ENCODE measurements at places on chromosomes 7 and 10. TPM values are rescaled to one million over a fixed set of nuclear protein-coding genes. Genes with fewer than 3 reads are reported as not detected.

GRCh38 chr7:90701021-90701420 lies 104.9 kb downstream of the CDK14 start:
- no peak for DNase-seq

DNA sequence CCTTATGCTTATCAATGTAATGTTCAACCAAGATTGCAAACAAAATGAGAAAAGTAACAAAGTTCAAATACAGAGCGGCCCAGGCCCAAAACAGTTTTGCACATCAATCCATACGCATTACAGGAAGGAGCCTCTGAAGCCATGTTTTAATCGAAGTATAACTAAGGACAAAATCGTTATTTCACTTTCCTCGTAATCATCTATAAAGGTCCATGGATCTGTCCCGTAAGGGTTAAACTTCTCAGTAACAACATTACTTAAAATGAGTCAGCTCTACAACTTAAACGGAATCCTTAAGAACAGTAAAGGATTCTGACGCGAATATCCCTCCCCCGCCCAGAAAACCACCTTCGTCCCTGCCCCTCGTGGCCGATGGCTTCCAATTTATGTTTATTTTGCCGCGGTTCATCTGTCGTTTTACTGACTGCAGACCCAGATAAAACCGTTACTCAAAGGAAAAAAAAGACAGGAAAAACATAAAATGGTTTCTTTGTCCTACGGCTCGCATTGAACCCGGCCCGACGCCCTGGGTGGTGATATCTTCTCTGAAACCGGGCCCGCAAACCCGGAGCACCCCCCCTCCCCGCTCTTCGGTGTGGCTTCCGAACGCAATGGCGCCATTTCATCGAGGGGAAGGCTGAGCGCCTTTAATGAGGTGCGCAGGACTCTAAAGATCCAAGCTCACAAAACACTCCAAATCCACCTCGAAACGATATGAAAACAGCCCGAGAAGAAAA lies 1.1 kb downstream of the HNRNPA2B1 start:
- DNase-seq, result peak; percentile 63

GRCh38 chr7:112433289-112433688 lies 17.0 kb upstream of the IFRD1 start:
- no peak for DNase-seq

- DNase-seq, result no peak
Measured at GRCh38 chr10:126350216-126350992, 37.9 kb downstream of the ADAM12 start.

GRCh38 chr7:131045526-131045925 lies 282.1 kb upstream of the MKLN1 start:
- DNase-seq, result no peak

DNA sequence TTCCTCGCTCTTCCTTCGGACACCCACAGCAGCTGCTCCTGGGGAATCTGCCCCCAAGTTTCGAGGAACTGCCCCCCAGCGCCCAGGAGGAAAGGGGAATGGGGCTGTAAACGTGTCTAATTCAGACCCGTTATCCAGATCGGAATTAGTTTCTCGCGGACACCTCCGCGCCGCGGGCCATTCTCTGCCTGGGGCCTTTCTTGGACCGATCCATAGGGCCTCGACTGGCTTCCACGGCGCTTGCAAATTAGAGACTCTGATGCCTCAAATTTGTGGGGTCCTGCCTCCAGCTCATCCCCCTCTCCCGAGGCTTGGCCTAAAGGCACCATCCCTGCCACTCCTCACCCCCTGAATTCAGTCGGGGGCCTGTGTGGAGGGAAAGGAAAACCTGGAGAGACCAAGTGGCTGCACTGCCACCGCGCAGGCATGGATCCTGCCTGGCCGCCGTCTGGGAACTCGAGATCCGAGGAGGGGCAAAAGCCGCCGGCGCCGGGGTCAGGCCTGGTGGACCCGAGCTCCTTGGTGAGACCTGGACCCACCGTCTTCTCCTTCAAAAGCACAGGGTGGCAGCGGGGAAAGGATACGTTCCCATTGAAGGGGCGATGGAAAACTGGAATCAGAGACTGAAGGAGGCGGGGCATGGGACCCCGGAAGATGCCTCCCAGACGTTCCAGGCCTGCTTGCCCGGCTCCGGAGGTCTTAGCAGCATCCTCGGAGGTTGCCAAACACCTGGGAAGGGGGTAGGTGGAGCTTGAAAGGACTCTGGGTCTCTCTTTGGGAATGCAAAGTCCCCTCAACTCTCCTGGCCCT lies 13.7 kb downstream of the LBX1 start:
- DNase-seq, result no peak

- DNase-seq, result no peak
Measured at GRCh38 chr7:50812094-50812493, 29.4 kb upstream of the GRB10 start.

DNA sequence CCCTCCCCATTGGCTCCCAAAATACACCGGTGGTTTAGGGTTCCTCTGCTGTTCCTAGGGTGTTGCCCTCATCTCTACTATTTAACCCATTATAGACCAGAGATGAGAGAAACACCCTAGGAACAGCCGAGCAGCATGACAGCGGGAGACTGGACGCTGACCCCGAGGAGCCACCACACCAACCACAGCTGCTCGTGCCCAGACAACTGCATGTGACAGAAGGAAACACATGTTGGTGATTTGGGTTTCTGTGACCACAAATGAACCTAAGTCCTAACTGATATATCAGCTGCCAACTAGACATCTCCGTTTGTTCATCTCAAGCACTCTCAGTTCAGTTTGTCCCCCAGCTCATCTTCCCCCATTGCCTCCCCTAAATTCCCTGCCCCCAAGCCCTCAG lies 13.4 kb downstream of the CFAP43 start:
- no peak for DNase-seq

DNA sequence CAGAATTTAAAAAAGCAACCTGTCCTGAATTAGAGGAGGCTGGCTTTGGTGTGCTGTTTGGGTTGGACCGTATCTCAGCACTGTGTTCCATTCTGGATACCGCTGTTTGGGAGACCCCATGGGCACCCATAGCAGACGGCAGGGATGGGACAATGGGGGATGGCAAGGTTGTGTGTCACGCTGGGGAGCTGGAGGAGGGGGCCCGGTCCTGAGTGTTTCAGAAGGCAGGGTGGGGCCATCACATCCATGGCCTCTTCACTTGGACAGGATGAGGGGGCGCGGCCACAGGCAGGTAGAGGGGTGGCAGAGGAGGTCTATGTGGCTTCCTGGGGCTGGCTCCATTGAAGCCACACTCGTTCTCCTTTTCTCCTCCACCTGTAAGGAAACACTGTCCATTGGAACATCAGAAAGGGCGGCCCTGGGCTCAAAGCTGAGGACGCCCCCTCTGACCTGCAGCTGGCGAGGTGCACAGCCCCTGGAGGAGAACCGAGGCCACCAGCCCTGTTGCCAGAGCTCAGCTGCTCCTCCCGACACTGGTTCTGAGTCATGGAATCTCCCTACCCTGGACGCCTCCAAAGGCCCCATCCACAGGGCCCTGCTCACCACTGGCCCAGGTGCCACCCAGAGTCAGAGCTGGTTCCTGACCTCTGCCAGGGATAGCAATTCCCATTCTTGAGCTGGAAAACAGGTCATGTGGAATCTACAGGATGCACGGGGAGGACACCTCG lies 587.3 kb downstream of the DNAJB6 start:
- DNase-seq, result no peak

DNA sequence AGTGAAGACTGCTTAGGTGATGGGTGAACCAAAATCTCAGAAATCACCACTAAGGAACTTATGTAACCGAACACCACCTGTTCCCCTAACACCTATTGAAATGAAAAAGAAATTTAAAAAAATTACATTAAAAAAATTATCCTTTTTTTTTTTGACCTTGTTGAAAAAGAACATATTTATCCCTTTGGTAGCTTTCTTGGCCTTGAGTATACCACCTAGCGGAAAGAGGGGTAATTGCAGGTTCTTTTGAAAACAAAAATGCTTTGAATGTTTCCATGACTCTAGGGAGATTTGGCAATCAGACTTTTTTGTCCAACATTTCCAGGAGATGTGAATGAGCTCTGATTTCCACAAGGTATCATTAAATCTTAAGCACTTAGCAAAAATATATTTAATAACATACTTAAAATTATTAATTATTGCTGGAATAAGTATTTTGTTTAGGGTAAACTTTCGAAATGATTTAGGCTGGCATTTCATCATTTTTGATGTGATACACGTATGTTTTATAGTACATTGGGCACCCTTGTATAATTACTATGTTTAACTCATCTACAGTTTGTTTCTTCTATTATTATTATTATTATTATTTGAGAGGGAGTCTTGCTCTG lies 47.0 kb upstream of the ELMO1 start:
- no peak for DNase-seq

DNA sequence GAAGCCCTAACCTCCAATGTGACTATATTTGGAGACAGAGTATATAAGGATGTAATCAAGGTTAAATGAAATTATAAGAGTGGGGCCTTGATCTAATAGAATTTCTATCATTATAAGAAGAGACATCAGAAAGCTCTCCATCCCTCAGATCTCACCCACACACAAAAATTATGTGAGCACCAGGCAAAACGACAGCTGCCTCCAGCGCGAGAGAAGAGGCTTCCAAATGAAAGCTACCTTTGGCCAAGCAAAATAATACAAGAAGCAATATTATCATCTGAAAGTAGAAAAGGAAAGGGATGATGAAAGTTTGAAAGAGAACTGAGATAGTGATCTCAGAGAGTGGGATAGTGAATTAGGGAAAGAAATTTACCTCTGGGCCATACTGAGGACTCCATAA lies 1192.5 kb downstream of the NXPH1 start:
- no peak for DNase-seq

- no peak for DNase-seq
Measured at GRCh38 chr10:101939008-101939648, 95.5 kb upstream of the KCNIP2 start.

DNA sequence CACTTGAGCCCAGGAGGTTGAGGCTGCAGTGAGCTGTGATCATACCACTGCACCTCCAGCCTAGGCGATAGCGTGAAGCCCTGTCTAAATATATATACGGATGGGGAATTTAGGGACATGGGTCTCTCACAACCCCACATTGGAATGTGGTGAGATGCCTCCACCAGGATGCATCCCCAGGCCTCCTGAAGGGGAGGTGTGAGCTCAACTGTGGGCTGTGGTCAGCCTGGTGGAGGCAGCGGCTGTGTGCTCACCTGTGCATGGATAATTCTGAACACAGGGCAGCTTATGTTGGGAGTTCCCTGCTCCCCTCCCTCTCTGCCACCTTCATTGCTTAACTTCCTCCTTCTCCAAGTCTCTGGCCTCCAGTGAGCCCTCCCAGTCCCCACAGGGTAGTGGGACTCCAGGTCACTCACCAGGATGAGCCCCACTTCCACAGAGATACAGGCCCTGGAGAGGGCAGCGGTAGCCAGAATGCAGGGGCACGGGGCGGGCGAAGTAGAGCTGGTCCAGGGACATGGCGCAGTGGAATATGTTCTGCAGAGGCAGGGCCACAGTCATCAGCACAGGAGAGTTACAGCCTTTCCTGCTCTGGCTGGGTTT lies 30.4 kb downstream of the PYROXD2 start:
- DNase-seq, result no peak

DNA sequence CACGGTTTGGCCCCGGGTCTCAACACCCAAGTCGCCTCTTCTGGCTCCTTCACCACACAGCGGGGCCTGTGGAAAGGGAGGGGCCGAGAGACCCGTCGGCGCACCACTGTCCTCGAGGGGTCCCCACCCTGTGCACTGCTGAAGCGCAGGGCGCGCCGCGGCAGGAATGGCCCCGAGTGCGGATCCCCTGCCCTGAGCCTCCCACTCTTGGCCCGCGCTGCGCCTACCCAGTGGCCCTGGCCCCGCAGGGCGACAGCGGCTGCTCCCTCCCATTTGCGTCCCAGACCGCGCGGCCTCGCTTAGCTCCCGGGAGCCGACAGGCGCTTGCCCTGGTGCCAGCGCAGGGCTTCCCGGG lies 2.1 kb upstream of the SFMBT2 start:
- DNase-seq, result no peak

DNA sequence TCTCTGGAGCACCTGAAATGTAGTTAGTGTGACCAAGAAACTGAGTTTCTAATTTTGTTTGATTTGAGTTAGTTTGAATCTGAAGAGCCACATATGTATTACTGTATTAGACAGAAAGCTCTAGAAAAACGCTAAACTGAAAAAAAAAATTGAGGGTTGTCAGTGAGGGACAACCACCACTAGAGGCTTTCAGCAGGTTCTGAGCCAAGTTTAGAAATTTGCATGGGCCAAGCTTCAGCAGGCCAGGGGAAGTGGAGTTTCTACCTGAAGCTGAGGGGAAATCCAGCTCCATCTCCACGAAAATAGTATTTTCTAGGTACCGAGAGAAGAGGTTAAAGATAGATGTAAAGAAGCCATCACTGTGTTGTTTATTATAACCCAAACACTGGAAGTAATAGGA lies 77.9 kb upstream of the PLXNA4 start:
- DNase-seq, result no peak

- peak; percentile 45 for DNase-seq
Measured at GRCh38 chr7:1053002-1053411, 8.7 kb downstream of the GPR146 start.

DNA sequence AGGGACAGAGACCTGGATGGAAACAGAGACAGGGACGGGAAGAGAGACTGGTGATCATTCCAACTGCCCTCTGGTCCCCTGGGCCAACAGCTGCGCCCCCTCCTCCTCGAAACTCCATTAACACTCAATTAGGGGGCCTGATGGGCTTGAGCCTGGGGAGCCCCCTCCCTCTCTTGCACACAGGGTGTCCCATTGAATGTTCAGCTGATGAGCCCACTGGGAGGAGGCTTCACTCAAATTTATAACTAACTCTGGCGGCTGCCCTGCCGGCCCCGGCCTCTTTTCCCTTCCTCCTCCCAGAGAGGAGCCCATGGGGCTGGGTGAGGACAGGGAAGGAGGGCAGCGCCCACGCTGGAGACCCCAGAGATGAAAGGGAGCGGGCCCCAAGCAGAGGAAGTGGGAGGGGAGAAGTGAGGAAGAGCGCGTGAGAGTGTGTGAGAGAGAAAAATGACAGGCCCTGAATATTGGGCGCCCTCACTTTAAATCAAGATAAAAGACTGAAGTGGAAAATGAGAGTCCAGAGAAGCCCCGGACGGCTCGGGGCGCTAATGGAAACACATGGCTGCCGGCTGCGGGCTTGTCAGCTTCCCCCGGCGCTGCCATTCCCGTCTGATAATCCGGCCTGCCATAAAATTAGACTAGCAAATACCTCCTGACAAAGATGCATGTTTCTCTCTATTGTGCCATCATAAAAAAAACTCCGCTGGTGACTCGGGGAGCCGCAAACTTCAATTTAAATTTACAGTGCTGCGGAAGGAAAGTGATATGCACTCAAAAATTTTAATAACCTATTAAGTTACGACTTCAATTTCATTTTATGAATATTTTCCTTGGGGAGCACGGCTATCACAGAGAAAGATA lies 58.0 kb upstream of the PAX2 start:
- DNase-seq, result no peak

- no peak for DNase-seq
Measured at GRCh38 chr7:9231630-9232121, 798.3 kb downstream of the NXPH1 start.

GRCh38 chr10:58175990-58176900 lies 91.4 kb downstream of the IPMK start:
- no peak for DNase-seq

Gene LLCFC1
- total RNA-seq, result not detected

Gene CALML5
- total RNA-seq, result not detected

Gene FGFR2
- 0.36 TPM for total RNA-seq

Gene RBM48
- 14.1 TPM for total RNA-seq

Gene FAM13C
- 5.2 TPM for total RNA-seq
